ENCODE measurements at places on chromosomes 7 and 10. TPM values are rescaled to one million over a fixed set of nuclear protein-coding genes. Genes with fewer than 3 reads are reported as not detected.

Gene PTF1A
- polyA plus RNA-seq: not detected

Gene NPC1L1
- under 0.01 TPM for polyA plus RNA-seq

Gene H2BK1
- polyA plus RNA-seq: not detected

Gene DGKI
- 0.16 TPM for polyA plus RNA-seq

Gene NKX1-2
- polyA plus RNA-seq: not detected

DNA sequence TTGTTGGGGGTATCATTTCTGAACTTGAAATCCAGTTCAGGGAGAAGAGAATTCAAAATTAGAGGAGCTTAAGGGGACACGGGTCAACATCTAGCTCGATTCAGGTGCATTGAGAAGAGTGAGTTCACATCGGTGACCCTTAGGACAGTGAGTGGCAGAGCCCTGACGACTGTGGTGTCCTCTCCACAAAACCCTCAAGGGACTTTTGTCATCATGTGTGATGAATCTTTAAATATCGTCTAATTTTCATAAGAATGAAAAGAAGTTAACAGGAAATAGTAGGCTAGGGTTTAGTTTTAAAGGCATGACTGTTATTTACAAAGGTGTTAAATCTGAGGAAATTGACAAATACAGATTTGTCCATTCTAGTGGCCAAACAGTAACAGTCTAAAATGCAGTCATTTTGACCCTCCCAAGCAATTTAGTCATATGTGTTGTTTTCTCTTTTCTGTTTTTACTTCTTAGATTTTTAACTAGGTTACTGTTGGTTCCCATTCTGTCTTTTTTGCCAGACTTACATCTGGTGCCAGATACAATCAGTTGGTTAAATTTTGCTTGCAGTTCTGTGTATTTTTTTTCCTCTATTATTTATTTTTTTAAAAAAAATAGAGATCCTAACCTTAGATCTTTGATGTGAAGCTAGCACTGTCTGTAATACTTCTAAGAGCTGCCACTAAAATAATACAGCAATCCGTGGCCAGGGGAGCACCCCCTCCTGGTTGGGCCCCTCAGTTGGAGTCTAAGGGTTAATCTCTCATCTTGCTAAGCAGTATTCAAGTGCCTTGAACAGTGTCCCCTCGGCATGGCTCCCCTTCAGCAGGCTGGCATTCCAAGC lies 34.9 kb upstream of the SH2B2 start:
- no peak for DNase-seq

DNA sequence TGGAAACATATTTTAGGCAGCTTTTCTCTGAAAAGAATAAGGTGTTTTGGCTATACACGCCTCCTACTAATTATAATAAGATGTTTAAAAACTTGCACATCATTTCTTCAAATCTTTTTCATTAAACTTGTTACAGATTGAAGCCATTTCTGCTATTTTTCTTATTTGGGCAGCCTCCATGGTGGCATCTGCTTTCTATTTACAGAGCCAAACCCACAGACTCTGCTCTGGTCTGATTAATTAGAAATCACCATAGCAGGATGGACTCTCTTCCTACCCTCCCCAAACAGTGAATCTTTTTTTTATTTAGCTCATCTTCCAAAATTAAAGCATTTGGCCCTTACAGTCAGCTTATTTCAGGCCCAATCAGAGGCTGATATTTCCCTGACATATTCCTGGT lies 85.7 kb upstream of the AOAH start:
- DNase-seq: no peak

GRCh38 chr10:7478727-7479457 lies 68.1 kb upstream of the SFMBT2 start:
- no peak for DNase-seq

DNA sequence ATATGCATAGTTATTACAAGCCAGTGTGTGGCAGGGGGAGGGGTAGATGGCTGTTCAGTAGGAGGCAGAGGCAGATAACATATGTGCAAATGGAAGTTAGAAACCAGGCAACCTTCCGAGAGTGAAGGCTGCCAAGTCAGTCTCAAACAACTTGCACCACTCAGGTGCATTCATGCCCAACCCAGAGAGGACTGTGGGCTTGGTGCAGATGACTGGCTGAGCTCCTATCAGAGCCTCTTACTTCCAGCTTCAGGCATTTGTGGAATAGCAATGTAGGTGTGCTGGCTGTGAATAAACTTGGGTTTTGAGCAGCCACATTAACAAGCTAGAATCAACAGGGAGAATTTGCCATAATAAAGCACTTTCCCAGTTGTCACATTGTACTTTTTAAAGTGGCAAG lies 789.8 kb downstream of the PHTF2 start:
- DNase-seq: no peak

DNA sequence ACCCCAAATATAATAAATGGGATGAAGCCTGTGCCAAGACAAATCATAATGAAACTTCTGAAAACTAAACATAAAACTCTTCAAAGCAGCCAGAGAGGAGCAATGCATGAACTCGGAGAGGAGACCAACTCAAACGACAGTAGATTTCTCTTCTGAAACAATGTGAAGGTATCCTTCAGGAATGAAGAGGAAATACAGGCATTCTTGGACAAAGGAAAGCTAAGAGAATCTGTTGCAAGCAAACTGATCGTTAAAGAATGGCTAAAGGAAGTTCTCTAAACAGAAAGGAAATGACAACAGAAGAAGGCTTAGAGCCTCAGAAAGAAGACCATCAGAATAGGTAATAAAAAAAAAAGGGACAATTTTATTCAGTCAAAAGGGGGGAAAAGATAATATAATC lies 6.6 kb downstream of the GNA12 start:
- DNase-seq: no peak

DNA sequence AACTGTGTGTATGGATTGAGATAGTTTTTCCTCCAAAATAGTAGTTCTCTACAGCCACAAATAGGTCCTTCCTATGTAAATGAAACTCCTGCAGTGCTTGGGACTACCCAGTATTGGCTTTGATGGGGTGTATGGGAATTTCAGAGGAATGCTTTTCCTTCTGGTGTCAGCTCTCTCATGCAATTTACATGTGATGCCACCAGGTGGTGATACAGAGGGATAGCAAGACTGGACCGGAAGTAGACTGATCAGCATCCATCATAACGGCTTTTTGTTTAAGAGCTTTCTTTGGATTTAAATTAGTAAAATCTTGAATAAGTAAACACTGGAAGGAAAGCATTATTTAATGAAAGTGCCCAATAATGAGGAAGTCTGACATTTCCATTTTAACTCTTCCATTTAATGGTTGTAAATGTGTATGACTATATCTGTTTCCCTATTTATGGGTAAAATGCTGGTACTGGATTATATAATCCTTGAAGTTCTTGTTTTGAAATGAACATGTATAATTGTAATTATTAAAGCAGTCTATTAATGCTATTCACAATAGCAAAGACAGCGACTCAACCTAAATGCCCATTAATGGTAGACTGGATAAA lies 22.7 kb downstream of the DYNC1I1 start:
- DNase-seq: no peak

DNA sequence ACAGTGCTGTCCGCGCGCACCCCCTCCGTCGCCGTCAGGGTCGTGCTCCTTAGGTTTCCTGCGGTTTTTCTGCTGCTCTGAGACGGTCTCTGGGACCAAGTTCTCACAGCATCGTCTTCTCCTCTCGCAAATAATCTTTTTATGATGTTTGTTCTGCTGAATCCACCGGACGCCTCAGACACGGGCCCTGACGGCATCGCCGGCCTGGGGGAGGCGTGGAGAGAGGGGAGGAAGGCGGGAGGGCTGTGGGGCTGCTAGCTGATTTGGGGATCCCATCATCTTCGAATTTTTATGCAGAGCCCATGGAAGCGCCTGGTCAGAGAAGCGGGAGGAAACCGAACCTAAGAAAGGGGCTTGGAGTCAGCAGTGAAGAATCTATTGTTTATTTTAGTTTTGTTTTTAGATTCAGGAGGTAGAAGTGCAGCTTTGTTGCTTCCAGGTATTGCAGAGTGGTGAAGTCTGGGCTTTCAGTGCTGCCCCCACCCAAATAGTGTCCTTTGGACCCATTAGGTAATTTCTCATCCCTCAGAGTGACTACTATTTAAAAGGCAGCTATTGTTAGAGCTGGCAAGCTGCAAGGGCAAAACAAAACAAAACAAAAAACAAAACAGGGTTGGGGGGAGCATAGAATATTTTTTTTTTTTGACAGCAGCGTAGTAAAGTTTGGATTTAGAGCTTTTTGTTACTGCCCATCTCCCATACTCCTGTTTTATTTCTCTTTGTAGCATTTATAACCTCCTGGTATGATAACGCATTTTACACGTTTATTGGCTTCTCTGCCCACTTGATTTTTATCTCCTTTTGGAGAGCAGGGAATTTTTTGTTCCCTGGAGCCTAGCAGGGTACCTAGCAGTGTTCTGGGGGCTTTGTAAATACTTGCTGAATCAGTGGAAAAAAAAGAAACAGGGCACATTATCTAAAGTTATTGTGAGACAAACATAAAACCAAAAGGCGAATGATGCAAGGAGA lies 92.6 kb downstream of the SPAG6 start:
- DNase-seq: peak; percentile 19

- DNase-seq: no peak
Measured at GRCh38 chr7:50735333-50735732, 47.4 kb downstream of the GRB10 start.

DNA sequence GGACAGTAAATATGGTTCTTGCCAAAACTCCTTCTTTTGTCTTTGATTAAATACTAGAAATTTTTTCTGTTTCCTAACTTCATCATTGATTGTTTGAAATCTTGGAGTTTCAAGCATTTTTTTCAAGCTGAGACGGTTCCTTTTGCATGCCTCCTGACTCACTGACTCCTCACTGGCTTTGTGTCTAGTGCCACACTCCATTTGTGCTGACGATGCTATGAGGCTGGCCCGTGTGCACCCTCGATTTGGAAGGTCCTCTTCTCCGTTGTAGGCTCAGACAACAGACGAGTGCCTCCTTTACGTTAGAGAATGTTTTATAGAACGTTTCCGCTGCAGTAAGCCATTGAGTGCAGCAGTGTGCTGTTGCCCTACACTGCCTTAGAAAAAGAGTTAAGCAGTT lies 10.8 kb upstream of the CSGALNACT2 start:
- no peak for DNase-seq

- no peak for DNase-seq
Measured at GRCh38 chr10:128218161-128218560, 91.9 kb upstream of the MKI67 start.

DNA sequence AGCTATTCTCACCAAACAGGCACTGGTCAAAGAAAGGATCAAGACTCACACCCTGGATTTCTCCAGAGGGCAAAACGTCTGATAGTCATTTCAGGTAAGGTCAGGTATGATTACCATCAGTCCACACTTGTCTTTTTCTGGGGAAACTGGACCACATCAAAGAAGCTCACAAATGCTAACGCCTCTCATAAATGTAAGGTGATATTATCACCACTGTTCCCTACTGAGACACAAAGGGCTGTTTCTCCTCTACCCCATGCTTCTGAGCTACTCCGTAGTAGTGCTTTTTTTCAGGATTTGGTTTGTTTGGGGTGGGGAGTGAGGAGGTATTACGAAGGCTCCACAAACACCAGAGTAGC lies 51.6 kb downstream of the CREB3L2 start:
- no peak for DNase-seq

DNA sequence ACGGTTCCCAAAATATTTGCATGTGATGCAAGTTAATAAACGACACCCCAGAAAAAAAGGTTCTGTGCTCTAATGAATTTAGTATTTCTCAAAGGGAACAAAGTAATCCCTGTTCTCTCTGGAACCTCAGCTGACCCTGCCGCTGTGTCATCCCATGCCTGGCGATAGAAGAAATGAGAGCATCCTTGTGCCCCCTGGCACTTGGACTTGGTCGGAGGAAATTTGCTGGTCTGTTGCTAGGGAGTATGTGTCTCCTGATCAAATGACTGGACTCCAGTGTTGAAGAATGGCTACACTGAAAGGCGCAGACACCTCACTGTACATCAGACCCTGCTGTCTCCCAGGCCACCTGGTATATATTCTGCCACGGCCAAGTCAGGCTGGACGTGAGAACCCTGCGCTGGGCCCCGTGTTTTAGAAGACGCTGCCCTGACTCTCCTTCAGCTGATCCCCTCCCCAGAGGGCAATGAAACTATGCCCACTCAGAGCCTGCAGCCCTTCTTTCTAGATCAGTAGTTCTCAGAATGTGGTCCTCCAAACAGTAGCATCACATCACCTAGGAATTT lies 67.2 kb downstream of the THNSL1 start:
- DNase-seq: no peak

DNA sequence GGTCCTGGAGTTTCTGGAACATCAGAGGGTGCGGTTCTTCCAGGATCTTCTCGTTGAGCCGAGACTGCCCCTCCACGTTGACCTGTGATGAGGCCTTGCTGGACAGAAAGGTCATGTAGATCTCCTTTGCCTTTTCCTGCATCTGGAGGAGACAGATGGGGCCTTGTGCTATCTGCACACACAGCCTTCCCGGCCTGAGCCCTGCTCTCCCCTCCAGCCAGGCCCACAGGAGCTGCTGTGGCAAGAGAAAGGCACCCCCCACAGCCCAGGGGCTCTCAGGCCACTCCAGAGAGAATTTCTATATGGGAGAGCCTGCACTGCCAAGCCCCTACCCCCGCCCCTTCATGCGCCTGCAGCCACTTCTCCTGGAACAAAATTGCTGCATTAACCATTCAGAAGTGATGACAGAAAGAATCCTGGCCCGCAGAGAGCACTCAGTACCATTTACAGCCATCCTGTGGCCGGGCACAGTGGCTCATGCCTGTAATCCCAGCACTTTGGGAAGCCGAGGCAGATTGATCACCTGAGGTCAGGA lies 26.9 kb downstream of the RGS10 start:
- DNase-seq: no peak

GRCh38 chr7:29495653-29496052 lies 68.0 kb upstream of the PRR15 start:
- no peak for DNase-seq

- DNase-seq: no peak
Measured at GRCh38 chr10:103576862-103577261, 83.4 kb downstream of the NEURL1 start.

DNA sequence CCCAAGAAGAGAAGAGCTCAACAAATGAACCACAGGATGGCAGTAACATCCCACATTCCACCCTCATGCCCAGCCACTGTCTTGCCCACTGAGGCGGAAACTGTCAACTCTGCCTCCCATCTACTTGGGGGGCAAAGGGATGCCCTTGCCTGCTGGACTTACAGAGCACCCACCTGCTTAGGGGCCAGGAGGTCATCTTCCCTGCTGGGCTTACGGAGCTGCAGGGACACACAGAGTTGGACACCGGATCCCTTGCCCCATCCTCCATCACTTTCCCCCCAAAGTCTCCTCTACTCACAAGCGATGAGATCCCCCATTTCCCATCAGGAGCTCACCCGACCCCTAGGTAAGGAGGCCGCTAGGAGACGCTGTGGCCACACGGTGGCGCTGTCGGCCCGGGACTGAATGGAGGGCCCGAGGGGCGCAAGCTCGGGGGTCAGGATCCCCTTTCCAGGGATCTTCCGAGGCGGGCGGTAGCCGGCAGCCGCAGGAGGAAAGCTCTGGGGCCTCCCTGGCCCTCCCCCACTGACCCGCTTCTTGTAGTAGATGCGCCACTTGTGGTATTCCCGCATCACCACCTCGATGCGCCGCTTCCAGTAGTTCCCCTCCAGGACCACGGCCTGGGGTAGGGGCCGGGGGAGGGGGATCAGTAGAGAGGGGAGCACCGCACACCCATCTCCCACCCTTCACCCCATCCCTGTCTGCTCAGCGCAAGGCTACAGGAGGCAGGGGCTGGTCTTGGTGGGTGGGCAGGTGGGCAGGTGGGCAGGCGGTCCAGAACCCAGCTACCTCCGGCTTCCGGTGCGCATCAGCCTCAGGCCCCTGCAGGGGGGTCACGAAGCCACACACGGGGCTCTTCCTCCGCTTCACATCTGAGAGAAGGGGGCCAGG lies 17.3 kb downstream of the MLXIPL start:
- DNase-seq: peak; percentile 32

- DNase-seq: no peak
Measured at GRCh38 chr10:102791754-102792395, 45.3 kb downstream of the CYP17A1 start.

GRCh38 chr7:12712236-12712635 lies 24.8 kb downstream of the ARL4A start:
- DNase-seq: no peak

Data from heart right ventricle (tissue), 16 donors.